GM12865 (cell line): ENCODE measurements at places on chromosomes 1 and 21.

DNA sequence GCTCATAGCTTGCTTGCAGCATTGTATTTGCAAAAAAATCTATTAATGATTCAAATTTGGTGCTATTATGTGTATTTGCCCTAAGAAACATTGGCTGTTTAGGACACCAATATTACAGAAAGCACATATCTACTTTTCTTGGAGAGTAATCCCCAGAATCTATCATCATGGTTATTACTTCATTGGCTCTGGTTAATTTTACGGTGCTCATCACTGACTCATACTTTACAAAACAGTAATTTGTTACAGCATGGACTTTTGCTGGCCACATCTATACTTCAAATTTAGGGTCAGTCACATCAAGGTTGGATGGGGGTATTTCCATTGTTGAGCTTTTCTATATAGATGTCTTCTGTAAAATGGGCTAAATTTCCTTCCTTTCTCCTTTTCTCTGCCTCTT lies 45.7 kb downstream of the SH3GLB1 start:
- no peak for DNase-seq

GRCh38 chr1:45669859-45670655 lies 16.3 kb downstream of the GPBP1L1 start:
- DNase-seq = no peak

DNA sequence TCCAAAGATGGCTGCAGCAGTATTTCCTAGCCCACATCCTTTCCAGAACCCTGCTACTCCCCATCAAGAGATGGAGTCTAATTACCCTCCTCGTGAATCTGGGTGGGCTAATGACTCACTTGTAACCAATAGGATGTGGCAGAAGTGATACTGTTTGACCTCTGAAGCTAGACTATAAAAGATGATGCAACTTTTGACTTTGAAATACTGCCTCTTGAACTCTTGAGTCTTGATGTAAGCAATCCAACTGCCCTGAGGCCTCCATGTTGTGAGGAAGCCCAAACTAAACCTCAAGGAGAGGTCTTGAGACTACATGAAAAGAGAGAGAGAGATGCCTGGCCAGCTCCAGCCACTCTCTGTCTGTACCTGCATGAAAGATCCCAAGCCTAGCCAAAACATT lies 29.5 kb downstream of the LMO4 start:
- DNase-seq = no peak

DNA sequence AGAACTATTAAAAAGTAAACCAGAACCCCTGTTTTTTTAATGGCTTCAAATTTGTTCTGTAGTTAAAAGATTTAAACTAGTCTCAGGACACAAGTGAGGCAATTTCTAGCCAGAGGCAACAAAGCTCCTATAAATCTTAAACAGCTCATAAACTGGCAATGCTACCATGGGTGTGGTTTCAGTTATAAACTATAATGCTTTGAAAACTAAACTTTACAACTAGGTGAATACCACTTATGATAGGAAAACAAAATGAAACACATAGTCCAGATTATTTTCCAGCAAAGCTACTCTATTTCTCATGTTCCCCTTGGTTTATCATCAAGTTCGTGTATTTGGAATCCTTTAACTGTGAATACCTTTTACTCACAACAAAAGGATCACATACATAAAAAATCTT lies 282.5 kb downstream of the VAV3 start:
- no peak for DNase-seq

DNA sequence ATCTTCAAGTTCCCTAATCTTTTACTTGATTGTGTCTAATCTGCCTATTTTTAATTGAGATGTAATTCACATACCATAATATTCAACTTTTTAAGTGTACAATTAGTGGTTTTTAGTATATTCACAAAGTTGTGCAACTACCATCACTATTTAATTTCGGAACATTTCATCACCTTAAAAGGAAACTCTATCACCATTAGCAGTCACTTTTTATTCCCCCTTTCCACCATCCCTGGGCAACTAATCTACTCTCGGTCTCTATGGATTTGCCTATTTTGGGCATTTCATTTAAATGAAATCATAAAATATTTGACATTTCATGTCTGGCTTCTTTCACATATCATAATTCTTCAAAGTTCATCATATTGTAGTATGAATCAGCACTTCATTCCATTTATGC lies 30.6 kb upstream of the HYI start:
- DNase-seq = no peak
